Activated CD4-positive, alpha-beta T cell treated with anti-CD3 and anti-CD28 coated beads, Interleukin-2, amount 10 ng/mL, durations not matched to agents 24 days and 14 days (primary cell): ENCODE measurements at places on chromosomes 7 and 10. TPM values are rescaled to one million over a fixed set of nuclear protein-coding genes. Genes with fewer than 3 reads are reported as not detected.

SPDYE6 gene
- total RNA-seq: not detected in 2 replicates

MLXIPL gene
- total RNA-seq: not detected in 2 replicates

DNA sequence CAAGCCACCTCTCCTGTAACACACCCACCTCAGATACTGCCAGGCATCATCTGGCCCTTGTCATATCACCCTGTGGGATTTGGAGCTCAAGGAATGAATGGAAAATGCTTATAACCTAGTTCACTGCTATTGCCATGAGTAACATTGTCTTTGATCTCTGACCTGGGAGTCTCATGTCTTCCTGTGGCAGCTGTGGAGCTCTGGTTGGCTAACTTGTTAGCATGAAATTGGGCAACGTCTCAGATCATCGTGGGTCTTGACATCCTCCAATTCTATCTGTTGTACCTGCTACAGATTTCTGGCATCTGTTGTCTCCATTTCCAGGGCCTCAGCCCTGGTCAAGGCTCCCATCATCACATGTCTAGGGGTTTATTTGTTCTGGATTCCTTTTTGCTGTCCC is 2.2 kb upstream of the TMEM270 start:
- no peak for DNase-seq

DNA sequence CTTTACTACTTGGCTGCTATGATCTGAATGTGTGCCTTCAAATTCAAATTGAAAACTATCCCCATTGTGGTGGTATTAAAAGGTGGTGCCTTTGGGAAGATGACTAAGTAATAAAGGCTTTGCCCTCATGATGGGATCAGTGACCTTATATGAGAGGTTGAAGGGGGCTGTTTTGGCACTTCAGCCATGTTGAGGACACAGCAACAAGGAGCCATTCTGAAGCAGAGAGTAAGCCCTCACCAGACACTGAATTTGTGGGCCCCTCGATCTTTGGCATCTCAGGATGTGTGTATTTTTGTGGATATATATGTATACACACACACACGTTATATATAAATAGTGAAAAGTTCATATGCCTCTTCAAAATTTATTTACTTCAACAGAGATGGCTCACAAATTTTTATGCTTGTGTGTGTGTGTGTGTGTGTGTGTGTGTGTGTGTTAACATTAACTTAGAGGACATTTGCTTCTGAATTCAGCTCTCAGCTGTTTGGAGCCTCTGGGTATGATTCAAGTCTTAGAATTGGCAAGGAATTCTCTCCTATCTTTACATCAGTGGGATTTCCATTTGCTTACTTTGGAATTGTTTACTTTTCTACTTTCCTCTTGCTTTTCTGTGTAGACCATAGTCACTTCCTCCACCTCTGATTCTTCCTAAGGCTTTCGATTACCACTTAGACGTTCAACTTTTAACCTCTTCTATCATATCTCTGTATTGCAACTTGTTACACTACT is 66.6 kb downstream of the MAGI2 start:
- no peak for DNase-seq
